Spinal cord (tissue), 10 donors: ENCODE measurements at places on chromosomes 2 and 18. TPM values are rescaled to one million over a fixed set of nuclear protein-coding genes. Genes with fewer than 3 reads are reported as not detected.

Gene IL1RL2
- 2.0 TPM for total RNA-seq

Gene ESPNL
- total RNA-seq, result 0.50 TPM

Gene EMILIN1
- 46.2 TPM for total RNA-seq

Gene INPP5D
- total RNA-seq, result 11.4 TPM

DNA sequence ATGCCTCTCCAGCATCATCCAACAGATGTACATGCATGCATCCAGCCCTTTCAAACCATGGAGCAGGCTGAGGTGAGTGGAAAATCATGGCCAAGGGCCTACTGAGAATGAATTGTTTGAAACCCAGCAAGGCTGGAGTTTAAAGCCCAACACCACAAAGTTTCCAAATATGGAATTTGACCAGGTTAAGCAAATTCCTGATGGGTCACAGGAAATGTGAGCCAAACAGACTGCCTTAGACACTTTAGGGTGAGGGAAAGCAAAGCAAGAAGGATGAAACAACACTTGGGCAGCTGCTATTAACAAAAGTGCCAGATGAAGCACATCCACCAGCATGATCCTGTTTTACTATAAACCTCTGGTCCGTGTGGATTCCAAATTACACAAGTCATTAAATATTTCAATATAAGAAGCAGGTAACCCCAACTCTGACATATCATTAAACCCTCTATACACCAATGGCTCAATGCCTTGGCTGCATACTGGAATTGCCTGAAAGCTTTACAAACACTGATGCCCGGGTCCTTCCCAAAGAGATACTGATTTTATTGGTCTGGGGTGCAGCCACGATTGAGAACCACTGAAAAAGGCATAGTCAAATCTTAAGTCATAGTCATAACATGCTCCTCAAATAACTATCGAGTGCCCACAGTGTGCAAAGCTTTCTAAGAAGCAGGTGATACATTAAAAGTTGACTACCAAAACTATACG lies 9.1 kb downstream of the KLF7 start:
- no peak for DNase-seq

DNA sequence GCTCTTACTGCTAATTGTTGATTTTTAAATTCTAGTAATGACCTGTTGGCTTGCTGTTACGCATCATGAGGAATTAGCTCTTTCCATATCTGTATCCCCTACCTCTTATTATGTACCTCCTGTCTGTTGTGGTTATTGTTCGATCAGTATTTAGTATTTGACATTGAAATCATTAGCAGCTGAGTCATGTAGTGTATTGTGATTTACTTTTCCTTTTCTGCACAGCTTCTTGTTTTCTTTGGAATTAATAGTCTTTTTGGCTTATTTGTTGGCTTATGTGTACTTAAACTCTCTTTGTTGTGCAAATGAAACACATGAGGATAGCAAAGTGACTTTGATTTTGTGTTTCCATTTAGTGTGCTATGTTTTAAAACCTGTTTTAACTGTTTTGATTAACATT lies 4.3 kb downstream of the EPB41L5 start:
- no peak for DNase-seq

DNA sequence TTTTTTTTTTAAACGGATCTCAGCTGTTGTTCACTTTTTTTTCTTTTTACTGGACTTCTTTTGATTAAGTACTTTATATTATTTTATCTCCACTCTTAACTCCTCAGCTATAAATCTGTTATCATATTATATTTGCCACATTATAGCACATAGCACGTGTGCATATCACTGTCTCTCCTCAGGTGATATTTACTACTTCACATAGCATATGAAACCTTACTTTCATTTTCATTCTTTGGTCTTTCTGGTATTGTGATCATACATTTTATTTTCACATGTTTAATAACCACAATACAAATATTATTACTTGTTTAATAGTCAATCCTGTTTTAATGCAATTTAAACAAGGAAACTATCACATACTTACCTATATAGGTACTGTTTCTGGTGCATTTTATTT lies 993.1 kb upstream of the TMEFF2 start:
- no peak for DNase-seq

- no peak for DNase-seq
Measured at GRCh38 chr2:134233728-134234136, 20.1 kb upstream of the MGAT5 start.

- no peak for DNase-seq
Measured at GRCh38 chr2:220228310-220229006, 601.0 kb downstream of the SLC4A3 start.

DNA sequence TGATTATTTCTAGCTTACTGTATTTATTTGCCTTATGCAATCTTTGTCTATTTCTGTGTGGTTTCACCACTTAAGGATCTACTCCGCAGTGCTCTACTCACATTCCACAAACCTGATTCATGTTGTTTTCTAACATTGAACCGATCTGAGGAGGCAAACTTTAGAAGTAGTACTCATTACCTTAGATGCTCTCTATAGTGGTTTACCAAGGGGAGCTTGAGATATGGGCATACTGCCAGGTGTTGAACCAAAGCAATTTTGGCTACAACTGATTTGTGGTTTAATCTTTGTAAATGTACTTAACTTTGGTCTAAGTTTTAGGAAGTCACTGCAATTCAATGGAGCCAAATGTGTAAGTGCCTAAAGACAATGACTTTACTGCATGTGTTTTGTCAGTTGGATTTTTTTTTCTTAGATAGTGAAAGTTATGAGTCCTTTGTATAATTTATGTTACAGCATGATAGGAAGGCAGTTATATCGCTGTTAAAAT lies 50.1 kb downstream of the MAP2 start:
- no peak for DNase-seq

DNA sequence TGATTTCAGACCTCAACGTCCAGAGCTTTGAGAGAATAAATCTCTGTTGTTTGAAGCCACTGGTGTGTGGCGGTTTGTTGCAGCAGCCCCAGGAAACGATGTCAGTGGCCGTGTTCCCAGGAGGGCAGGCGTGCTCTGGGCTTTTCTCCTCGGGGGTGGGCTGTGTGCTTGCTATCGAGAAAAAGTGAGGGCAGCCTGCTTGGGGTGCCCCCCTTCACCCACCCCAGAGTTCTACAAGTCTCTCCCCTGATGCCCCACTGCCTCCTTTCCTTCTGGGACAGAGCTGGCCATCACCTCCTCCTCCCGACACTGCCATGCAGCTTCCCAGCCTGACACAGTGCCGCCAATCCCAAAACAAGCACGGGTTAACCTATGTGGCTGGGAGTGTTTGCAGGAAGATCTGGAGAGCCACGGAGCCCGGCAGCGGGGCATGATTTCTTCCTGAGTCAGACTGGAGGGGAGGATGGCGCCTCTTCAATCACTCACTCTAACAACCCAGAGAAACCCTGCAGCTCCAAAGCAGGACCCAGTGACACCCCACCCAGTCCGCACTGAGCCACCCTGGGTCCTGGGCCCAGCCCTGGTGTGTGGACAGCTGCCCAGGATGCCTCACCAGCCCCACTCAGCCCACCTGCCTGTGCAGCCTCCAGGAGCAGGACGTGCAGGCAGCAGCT lies 213.7 kb upstream of the RAB6C start:
- DNase-seq, result no peak
